ENCODE measurements at places on chromosomes 11 and 22. TPM values are rescaled to one million over a fixed set of nuclear protein-coding genes. Genes with fewer than 3 reads are reported as not detected.

DNA sequence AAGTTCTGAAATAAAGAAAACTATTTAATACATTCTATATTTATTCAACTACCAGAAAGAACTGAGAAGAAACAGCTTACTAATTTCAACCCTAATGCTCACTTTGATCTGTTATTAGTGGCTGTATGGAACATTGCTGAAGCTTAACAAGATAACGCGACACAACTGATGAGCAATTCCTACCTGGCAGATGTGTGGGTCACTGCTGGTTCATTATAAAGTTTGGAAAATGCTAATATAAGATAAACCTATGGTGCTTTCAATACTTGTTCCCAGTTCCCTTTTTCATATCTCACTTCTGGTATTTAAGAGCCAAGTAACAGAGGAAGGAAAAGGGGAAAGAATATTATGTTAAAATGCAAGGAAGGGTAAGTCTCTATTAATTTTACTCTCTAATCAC lies 10.5 kb downstream of the CTSC start:
- no peak for DNase-seq

C11orf86 gene
- not detected for total RNA-seq

DNA sequence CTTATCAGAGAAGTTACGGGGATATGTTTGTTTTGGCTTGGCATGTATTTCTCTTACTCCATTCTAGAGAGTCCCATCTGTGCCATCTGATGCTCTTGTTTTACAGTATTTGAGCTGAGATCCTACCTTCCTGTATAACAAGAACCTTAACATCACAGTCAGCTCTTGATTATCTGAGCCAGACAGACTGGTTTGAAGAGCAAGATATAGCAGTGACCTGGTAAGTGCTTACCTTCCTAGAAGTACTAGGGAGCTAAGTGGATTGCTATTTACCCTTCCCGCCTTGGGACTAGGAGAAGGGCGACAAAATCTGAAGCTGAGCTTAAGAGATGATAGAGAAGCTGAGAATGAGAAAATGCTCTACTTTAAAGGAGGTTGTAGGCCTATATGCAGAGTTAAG lies 235.3 kb downstream of the CSNK2A3 start:
- no peak for DNase-seq

DNA sequence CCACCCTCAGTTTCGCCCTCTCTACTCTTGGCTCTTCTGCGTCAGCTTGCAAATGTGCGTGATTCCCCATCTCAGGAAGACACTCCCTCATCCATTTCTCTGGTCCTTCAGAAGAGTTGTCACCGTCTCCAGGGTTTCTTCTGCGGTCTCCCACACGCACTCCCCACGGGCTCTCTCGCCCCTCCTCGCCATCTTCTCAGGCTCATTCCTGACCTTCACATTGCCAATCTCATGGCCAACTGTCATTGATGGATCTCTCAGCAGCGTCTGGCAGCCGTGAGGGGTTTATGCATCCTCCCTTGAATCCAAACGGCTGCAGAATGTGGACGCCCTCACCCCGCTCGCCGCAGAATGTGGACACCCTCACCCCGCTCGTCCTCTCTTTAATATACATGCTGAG lies 10.5 kb downstream of the SYNGR1 start:
- DNase-seq, result no peak

GRCh38 chr22:42473484-42474193 lies 41.4 kb upstream of the NFAM1 start:
- peak; percentile 62 for DNase-seq

- no peak for DNase-seq
These were observed 610.9 kb downstream of the CNTN5 start for GRCh38 chr11:99631618-99632017.

DNA sequence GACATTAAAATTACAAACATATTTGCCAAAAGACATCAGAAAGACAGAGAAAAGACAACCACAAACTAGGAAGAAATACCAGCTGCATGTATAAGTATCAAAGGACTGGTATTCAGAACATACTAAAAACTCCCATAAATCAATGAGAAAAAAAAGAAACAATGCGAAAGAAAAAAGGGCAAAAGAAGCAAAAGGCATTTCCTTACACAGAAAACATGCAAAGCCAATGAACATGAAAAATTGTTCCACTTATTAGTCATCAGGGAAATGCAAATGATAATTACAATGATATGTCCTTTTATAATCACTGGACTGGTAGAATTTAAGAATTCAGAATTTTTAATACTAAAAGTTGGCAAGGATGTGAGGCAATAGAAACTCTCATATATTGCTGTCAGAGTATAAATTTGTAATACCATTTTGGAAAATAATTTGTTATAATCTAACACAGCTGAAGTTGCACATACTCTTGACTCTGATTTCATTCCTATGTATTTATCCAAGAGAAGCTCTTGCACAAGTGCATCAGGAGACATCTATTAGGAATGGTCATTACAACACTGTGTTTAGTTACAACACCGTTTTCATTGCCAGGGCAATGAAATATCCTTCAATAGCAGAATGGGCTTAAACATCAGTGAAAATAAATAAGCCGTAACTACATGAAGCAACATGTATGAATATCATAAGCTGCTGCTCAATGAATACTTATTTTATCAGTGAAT lies 279.7 kb downstream of the SWAP70 start:
- DNase-seq, result no peak

GRCh38 chr11:35013514-35014233 lies 97.3 kb downstream of the PDHX start:
- no peak for DNase-seq

DNA sequence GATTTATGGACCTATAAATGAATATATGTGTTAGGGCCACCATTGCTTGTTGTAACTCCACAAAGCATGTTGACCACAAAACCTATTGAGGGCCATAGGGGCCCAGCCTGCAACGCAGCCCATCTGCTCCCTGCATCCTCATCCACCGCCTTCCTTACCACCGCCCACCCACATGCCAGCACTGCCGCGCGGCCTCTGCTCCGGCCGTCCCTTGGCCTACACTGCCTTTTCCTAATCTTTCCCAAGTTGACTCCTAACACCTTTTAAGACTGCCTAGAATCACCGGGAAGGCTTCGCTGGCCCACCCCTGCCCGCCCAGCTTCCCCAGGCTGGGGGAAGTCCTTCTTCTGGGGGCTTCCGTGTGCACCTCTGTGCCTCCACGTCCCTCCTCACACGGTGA lies 55.0 kb downstream of the SNX19 start:
- no peak for DNase-seq

GRCh38 chr22:35674335-35674734 lies 26.1 kb downstream of the APOL6 start:
- no peak for DNase-seq

DNA sequence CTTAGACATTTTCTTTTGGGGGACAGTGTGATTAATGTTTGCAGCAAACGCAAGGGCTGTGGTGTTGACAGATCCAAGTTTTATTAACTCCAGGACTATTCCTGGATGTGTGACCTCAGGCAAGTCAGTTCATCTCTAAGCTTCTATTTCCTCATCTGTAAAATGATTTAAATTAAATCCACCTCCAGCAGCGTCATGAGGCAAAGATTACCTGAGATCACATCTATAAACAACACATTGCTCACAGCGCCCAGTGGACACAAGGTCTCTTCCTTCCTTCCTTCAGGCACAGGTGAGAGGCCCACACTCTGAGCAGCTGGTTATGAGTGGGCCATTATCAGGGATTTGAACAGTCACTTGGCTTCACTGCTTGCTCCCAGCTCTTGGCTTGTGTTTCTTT lies 111.2 kb upstream of the RASSF10 start:
- no peak for DNase-seq

TYR gene
- not detected for total RNA-seq

GRCh38 chr11:10381736-10382135 lies 73.3 kb upstream of the AMPD3 start:
- DNase-seq, result no peak

DNA sequence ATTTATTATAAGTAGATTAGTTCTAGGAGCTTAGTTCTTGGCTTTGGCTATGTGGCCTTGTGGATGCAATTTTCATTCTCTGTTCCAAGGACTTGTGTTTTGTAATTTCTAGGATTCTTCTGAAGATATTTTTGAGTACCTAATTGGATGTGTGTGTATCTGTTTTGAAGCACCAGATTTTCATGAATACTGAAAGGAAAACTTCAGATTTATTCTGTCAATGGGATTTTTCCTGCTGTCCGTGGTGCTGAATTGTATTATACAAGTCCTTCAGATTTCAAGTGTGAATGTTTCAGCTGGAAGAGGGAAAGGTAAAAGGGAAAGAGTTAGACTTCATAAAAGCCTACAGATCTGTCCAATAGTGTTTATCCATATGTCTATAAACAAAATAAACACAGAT lies 18.2 kb upstream of the SYN3 start:
- no peak for DNase-seq

NLRP6 gene
- not detected for total RNA-seq

DNA sequence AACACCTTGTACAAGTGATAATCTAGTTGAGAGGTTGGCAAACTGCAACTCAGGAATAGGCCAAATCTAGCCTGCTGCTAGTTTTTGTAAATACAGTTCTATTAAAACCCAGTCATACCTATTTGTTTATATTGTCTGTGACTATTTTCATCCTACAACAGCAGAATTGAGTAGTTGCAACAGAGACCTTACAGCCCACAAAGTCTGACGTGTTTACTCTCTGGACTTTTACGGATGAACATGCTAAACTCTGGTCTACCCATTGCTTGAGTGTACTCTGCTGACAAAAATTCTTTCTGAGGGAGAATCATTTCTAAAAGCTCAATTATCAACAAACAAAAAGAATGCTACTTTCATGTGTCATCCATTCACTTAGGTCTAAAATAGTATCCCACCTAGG lies 287.0 kb downstream of the DYNC2H1 start:
- peak; percentile 67 for DNase-seq

FGF4 gene
- not detected for total RNA-seq

SSH3 gene
- total RNA-seq, result 6.5 TPM

DNA sequence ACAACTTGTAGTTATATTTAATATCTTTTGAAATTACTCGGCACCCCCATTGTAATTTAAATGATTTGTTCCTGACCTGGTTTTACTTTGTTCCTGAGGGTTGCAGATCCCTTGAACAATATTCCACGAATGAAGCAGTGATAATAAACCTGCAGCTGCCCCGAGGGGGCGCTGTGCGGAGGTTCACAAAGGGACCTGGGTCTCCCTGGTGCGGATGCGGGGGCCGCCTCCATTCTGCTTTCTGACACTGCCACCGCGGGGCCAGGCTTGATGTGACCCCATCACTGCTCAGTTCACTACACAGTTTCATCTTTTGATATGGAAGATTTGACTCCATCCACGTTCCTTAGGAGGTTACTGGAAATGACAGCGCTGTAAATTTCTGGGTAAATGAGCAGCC lies 62.9 kb upstream of the PRODH start:
- no peak for DNase-seq

- DNase-seq, result no peak
These were observed 703 bp downstream of the ABTB2 start for GRCh38 chr11:34356913-34357700.

GRCh38 chr11:11965192-11965591 lies 43.2 kb downstream of the DKK3 start:
- no peak for DNase-seq

GRCh38 chr11:42255906-42256305 lies 796.5 kb upstream of the LRRC4C start:
- no peak for DNase-seq

GRCh38 chr11:17922416-17922788 lies 90.4 kb downstream of the SERGEF start:
- no peak for DNase-seq

DNA sequence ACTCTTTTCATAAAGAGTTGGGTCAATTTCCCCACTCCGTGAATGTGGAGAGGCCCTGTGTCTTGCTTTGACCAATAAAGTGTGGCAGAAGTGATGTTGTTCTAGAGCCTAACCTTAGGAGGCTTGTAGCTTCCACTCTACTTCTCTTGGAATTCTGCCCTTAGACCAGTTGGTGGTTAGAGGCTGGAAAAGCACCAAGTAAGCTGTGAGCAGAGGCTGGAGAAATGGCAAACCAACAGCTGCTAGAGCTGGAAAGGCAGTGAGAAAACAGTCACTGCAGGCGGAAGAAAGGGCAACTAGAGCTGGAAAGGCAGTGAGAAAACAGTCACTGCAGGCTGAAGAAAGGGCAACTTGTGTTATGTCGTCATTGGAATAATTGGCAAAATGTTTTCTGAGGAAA lies 29.8 kb upstream of the MSANTD2 start:
- peak; percentile 56 for DNase-seq

- DNase-seq, result no peak
These were observed 31.2 kb upstream of the RBMXL2 start for GRCh38 chr11:7057641-7058040.

DNA sequence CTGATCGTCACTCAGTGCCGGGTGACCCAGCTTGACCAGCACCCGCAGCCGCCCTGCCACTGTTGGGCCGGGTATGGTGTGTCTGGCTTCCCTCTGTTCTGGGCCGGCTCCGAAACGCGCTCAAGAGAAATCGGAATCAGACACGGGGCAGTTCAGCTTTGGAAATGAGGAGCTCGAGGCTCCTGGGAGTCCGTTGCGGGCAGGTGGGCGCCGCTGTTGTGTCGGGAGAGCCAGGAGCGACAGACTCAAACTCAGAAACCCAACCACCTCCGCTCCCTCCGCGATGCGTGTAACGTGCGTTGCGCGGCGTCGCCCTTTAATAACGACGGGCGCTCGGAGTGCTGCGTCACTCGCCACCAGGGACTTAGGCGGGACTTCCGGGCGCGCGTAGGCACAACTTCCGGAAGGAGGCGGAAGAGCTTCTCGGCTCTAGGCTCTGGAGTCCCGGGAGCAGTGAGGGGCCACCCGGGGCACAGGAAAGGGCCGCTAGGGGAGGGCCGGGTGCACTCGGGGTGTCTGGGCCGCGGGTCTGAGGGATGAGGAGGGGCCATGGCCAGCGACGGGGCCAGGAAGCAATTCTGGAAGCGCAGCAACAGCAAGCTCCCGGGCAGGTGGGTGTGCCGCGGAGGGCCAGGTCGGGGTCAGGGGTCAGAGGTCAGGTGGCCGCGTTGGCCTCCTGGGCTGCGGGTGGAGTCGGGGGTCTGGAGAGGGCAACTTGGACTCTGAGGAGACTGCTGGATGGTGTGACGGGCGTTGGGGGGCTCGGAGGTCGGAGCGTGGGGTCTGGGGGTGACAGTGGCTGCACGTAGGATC lies at the start of gene TBC1D22A:
TSS of gene TBC1D22A (plus strand) at position 413 of the 813 bp plus-strand sequence. CDS start at position 550, 137 bp downstream.
- peak; percentile 92 for DNase-seq

All from H4 (cell line).